ENCODE measurements at places on chromosomes 11 and 22.

DNA sequence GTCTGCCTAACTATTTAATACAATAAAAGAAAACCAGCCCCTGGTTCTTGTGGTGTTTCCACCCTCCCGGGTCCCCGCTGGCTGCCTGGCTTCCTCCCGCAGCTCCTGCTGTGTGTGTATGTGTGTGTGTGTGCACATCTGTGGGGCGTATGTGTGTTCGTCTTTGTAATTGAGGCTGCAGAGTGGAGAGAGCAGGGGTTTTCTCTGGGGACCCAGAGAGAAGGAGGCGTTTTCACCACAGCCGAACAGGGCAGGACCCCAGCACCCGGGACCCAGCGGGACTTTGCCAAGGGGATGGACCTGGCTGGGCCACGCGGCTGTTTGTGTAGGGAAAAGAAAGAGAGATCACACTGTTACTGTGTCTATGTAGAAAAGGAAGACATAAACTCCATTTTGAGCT lies 42.7 kb downstream of the IGLL1 start:
- DNase-seq: no peak

DNA sequence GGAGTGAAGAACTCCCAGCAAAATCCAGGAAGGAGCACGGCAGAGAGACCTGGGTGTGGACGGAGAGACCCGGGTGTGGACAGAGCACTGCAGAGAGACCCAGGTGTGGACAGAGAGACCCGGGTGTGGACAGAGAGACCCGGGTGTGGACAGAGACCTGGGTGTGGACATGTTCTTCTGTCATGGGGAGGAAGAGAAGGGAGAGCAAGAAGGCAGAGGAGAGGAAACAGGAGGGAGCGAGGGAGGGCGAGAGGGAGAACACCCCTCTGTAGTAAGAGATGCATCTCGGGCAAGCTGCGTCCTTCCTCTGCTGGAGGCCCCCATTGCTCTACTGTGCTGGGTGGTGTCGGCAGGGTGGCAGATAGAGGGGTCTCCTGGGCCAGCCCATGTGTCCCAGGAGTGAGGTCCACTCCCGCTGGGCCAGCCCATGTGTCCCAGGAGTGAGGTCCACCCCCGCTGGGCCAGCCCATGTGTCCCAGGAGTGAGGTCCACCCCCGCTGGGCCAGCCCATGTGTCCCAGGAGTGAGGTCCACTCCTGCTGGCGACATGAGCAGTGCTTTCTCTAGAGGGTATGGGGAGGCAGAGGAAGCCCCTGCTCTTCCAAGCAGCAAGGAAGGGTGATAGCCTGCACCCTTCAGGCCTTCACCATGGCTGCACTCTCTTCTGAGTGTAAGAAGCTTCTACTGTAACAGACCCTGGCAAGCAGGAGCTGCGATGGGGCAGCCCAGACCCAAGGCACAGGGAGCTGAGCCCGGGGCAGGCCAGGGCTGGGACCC lies 934.2 kb downstream of the BRD1 start:
- no peak for DNase-seq

DNA sequence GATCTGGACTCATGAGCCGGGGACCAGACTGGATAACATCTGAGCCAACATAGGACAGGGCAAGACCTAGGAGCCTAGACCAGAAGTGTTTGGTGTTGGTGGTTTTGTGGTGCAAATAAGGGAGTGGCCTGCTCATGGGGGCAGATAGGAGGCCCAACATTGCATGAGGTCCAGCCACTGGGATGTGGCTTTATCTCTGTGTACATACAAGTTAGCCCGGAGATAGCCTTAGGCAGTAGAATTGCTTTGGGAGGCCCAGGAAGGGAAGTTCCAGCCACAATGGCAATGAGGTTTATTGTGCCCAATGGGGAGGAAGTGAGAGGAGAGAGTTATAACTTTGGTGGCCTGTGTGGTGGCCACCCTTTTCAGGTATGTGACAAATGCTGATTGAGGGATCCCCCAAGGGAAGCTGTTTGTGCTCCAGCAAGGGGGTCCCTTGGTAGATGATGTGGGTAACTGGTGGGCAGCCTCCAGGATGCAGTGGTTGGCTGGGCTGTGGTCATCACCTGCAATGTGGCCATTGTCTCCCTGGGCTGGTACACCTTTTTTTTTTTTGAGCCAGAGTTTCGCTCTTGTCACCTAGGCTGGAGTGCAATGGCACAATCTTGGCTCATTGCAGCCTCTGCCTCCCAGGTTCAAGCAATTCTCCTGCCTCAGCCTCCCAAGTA lies 6.4 kb downstream of the LMO2 start:
- no peak for DNase-seq

DNA sequence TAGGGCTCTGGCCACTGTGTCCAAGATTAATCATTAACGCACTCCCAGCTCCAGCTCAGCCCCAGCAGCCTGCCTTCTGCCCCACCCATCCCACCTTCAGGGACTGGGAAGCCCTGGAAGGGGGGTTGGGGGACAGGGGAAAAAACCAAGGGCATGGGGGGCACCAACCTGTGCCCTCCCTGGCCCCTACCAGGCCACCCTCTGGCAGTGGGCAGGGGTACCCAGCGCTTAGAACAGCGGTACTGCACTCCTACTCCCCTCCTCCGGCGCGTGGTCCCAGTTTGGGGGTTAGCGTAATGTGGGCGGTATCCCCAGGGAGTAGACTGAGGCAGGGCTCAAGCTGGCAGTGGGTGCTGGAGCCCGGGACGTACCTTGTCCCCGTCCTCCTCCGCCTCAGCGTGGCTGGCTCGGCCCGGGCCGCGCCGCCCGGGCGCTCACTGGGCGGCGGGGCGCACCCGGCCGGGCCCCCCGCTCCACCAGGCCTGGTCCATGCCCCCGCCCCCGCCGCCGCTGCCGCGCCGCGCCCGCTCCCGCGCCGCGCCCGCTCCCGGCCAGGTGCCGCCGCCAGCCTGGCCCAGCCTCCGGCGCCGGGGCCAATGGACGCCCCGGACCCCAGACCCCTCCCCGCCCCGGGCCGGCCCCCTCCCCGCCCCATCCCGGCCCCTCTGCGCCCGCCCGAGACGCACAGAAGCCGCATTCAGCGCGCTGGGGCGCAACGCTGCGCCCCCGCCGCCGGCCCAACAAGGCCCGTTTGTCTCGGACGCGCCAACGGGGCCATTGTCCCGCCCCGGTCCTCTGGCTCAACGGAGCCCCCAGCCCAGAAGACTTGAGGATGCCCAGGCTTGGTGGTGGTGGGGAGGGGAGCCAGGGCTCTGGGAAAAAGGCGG lies at the start of gene GAL3ST1:
Gene GAL3ST1, minus strand, starts transcription at position 571 of the 887 bp plus-strand sequence. CDS start 17,273 bp downstream, outside the sequence.
- DNase-seq: peak; percentile 90

- DNase-seq: peak; percentile 83
Measured at GRCh38 chr22:43212434-43212952, 25.6 kb upstream of the TTLL12 start.

DNA sequence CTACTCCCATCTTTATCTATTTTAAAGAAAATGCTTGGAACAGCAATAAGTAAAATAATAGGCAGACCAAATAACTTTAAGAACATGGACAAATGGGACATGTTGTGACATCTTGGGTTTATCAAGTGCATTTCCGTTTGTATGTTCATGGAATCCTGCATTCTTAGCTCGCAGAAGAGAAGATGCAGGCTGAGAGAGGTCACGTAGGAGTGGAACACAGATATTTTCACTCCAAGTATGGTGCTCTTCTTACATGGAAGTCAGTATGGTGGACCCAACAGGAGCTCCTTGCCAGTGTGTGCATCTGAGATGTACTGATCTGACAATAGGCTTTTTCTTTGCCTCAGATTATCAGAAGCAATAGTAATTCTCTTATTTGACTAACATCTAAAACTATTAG lies 1.7 kb downstream of the E2F8 start:
- DNase-seq: no peak

DNA sequence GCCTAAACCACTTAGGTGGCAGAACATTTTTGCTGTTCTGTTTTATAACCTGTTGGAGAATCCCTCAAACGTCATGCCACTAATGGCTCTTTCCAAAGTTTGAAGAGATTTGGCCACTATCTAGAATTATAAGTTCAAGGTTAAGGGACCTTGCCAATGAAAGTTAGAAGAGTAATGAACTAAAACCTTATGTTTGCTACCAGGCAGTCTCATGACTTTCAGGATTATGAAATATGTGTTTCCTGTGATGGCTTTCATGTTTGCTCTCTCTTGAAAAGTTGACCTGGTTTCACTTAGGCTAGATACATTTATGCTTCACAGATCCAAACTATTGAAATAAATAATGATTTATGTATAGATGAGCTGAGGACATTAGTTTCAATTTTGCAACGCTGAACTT lies 340.0 kb downstream of the LRRC4C start:
- no peak for DNase-seq

DNA sequence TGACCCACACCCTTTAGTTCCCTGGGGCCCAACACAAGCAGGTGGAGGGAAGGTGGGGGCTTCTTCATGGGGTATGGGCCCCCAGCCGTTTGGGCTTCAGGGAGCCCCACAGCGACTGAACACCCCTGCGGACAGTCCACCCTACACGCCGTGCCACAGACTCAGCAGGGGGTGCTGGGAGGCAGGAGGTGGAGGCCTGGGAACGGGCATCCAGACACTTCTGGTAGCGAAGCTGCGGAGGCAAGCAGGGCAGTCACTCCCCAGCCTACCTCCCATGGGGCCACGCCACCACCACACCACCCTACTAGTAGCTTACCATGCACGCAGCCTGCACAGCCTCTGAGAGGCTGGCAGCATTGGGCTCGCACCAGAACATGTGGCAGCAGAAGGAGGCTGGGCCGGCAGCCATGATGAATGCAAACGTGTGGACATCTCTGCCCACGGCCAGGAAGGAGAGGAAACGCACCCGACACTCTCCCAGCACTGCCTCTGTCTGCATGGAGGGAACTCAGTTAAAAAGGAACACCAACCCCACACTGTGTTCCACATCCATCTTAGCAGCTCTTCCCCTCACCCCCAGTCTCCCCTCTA lies 5.3 kb downstream of the SMPD1 start:
- peak; percentile 58 for DNase-seq

GRCh38 chr11:46987183-46987582 lies 50.6 kb downstream of the CSTPP1 start:
- DNase-seq: no peak

DNA sequence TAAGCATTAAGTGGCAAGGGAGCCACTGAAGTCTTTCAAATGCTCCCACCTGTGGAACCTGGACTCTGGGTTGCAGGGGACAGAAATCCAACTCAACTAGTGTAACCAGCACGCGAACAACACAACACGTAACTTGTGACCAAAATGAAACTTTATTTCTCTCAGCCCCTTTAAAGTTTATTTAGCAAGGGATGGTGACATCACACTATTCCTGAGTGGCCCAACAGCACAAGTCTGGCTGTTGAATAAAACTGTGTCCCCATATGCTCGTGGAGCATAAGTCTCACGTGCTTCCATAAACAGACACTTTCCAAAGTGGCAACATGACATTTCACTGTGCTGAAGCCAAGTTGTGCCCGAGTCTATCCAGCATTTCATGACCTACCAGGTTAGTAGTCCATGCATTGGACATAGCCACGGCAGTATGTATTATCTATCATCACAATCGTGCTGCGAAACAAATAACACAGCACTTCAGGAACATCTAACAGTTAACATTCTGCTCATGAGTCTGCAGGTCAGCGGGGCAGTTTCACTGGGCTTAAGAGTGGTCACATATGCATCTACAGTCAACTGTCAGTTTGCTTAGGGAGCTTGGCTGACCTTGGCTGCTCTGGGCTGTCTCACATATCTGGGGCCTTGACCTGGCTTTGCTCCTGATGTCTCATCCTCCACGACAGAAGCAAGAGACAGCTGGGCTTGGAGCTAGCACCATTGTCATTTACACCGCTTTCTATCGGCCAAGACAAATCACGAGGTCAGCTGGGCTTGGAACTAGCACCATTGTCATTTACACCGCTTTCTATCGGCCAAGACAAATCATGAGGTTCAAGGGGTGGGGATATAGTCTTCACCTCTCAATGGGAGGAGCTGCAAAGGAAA lies 35.0 kb upstream of the LMO2 start:
- DNase-seq: no peak

DNA sequence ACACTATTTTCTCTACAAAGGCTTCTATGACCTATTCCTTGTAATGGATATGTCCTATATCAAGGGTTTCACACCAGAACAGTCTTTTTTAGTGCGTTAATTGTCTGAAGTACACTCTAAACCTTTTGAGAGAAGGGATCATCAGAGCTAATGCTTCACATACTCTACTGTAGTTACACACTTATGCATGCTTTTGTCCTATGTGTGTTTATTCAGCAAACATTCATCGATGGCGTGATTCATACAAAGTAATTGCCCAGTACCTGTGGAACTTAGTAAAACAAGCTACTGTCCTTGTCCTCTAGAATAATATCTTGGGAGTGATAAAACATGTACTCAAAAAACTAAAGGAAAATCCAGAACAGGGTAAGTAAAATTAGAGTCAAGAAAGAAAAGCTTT lies 139.2 kb downstream of the GUCY1A2 start:
- DNase-seq: no peak

GRCh38 chr22:23287136-23288095 lies 107.1 kb downstream of the BCR start:
- DNase-seq: no peak

- no peak for DNase-seq
Measured at GRCh38 chr11:24793479-24793878, 296.6 kb downstream of the LUZP2 start.

- no peak for DNase-seq
Measured at GRCh38 chr11:334264-334994, 13.8 kb upstream of the IFITM3 start.

DNA sequence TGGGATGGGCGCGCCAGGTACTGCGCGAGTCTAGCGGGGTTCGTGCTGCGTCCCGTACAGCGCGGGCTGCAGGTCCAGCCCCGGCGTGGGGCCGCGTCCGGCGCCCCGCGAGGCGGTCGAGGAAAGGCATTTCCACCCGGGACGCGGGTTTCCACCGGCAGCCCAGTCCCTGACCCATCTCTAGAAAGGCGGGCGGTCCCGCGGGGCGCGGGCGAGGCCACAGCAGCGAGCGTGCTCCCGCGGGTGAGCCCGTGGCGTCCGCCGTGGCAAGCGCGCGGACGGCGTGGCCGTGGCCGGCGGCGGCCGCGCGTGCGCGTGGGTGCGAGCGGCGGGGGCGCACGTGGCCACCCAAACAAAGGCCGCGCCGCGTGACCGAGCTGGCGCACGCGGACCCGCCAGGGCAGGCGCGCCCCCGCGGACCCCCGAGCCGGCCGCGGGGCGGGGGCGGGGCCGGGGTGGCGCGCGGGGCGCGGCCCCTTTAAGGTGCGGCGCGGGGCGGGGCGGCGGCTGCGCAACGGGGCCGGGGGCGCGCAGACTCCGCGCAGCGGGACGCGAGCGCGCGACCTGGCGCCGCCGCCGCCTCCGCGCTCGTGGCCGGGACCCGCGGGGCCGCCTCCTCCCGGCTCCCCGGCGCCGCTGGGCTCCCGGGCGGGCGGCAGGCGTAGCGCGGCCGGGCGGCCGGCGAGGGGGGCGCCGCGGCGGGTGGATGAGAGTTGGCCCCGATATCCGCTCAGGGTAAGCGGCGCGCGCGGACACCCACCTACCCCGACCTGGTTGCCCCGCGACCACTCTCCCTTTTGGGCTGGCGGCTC lies 39.3 kb upstream of the CELSR1 start:
- peak; percentile 94 for DNase-seq

- no peak for DNase-seq
Measured at GRCh38 chr11:84501750-84502149, 1125.4 kb downstream of the DLG2 start.

DNA sequence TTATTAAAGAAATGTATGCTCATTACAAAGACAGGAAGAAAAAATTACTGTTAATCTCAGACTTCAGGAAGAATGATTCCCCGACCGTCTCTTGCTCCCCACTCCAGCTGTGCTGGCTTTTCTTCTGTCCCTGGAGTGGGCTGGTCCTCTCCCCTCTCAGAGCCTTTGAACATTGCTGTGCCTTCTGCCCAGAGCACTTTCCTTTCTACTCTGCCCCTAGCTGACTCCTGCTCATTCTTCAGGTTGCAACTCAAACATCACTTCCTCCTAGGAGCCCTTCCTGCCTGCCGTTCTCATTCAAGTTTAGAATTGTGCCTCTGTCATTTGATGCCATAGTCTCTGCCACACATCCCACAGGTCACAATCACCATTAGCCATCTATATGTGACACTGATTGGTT lies 329.5 kb downstream of the MIAT start:
- DNase-seq: no peak

Measured in posterior cingulate gyrus (tissue), 11 donors.